Left forelimb (tissue), 1 donor: ENCODE measurements at places on chromosomes 11 and 22.

- no peak for DNase-seq
Measured at GRCh38 chr11:65089621-65090020, 5.6 kb downstream of the ZFPL1 start.

DNA sequence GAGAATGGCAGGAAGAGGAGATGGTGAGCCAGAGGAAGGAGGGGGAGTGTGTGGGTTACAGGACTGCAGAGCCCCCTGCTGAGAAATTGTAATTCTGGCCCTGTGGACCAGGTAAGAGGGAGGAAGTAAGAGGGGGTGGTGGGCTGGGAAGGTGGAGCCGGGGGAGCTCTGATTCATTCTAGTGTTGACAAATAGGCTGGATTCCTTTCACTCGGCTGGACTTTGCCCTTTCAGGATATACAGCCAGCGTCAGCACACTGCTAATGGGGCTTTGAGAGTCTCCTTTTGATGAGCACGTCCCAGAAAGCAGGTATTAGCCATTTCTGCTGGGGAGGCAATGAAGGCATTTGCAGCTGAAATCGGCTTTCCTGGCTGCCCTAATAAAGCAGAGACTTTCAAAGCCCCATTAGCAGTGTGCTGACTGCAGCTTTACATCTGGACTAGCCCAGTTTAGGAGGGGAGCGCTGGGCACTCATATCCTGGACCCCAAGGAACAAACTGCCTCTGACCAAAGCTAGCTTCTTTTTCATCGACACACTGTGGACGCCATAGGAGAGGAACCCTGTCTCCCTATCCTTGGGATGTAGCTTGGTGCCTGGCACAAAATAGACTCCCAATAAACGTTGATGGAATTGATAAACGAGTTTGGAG is 44.8 kb upstream of the CADM1 start:
- no peak for DNase-seq

- DNase-seq, result no peak
Measured at GRCh38 chr11:28383456-28383855, 275.3 kb downstream of the METTL15 start.

GRCh38 chr11:2713661-2714462 is 14.1 kb upstream of the KCNQ1OT1 start:
- no peak for DNase-seq

GRCh38 chr11:15112131-15112541 is 2.6 kb upstream of the INSC start:
- DNase-seq, result peak; percentile 75

GRCh38 chr11:65488273-65489034 is 10.4 kb upstream of the MALAT1 start:
- no peak for DNase-seq
